ENCODE measurements at places on chromosomes 5 and 9. TPM values are rescaled to one million over a fixed set of nuclear protein-coding genes. Genes with fewer than 3 reads are reported as not detected.

Gene RXRA
- polyA plus RNA-seq, result 66.0 TPM

Gene SLC27A6
- 27.8 TPM for polyA plus RNA-seq

Gene TAF11L5
- polyA plus RNA-seq, result not detected

Gene SLC25A25
- polyA plus RNA-seq, result 5.8 TPM

DNA sequence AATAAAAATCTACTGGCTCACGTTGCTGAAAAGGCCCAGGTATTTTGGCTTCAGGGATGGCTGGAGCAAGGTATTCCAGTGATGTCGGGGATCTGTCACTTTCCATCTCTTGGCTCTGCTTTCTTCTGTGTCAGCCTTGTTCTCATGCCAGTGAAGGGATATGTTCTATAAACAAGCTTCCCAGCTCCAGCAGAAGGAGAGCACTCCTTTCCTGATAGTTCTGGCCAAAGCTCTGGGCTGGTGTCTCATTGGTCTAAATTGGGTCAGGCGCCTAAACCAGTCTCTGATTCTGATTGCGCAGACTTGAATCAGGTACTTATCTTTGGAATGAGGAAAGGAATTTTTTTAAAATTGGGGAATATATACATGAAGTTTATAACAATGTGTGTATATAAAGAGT is 5.1 kb downstream of the SNX30 start:
- DNase-seq, result no peak

DNA sequence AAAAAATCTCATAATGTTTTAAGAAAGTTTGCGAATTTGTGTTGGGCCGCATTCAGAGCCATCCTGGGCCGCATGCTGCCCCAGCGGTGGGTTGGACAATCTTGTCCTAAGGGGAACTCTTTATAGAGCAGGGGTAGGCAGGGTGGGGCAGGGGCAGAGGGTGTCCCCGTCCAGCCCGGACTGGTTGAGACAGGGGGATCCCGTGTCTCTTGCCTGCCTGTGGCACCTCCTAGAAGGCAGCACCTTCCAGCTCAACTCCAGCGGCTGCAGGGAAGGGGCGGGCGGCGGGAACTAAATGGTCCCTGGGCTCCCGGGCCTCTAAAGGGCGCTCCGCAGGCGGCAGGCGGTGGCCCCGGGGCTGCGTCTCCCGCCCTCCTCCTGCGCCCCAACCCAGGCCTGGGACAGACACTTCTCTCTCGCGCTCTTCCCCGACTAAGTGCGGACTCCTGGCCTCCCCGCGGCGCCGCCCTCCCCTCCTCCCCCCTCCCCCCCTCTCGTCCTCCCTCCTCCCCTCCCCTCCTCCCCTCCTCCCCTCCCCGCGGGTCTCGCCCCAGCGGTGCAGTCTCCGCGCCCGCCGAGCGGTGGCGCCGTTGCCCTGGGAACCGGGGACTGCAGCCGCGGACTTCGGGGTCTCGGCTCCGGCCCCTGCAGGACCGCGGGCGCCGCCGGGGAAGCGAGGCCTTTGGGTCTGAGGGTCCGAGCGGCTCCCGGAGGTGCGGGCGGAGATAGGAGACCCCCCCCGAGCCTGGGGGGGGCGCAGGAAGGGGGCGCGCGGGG is 132.6 kb downstream of the MRPL36 start:
- no peak for DNase-seq

DNA sequence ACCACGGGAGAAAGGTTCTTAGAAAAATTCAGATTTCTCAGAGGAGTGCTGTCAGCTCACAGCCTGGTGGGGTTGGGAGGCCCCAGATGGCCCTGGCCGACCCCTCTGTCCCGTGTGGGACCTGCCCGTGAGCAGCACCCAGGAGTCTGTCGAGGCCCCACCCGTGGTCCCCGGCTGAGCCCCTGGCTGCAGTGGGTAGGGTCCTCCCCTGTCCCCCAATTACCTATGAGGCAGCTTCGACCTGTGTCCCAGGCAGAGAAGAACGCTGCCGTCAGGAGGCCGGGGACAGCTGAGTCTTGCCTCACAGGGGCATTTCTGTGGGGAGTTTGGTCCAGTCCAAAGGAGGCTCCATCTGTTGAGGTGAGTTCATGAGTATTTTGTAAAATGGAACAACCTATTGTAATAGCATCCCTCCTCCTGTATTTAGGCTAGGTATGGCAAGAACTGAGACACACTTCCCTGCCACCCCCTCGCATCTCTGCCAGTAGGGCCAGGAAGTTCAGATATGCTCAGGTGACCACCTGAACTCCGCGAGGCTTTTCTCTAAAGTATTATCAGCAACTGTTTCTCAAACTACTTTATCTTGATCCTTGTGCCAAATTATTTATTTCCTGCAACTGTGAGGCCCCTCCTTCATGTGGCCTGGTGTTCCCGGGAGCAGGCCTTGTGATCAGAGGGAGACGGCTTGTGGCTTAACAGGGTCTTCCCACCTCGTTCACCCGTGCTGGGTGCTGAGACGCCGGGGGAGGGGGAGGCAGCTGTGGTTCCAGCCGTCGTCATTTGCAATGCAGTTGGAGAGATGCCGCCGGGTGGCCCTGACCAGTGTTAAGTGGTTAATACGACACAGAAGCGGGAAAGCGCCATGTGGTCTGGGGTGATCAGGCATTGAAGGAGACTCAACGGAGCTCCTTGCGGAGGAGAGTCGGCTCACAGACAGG is 1.7 kb downstream of the AHRR start:
- no peak for DNase-seq

- DNase-seq, result no peak
These were observed 38.7 kb downstream of the SLC28A3 start for GRCh38 chr9:84301851-84302250.

DNA sequence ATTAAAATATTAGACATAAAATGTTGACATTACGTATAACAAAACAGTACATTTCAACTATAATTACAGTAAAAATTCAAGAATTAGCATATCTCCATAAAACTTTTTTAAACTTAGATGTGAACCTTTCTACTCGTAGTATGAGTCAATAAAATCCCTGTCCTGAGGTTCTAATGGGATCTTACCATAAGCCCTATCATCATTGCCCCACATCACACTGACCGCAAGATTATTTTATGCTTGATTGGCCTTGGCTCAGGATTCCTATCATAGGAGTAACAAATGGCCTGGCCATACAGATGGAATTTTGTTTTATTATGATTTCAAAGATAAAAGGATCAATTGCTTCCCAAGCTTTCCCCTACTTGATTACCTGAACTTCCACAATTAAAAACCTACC is 238.3 kb downstream of the MEF2C start:
- DNase-seq, result no peak

DNA sequence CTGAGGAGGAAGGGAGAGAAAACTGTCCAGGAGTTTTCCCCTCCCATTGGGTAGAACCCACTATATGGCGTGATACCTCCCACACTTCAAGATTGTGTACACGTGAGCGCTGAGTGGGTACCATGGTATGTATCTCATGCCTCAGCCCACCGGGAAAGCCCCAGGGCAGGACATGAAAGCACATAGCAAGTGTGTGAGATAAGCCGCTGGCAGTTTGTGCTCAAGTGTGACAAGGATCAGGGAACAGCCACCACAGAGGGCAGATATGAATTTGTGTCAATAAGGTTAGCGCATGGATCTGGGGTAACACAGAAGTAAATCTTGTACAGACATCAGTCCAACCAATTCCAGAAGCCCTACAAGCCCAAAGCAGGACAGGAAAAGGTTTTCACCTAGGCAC is 42.6 kb upstream of the NAA35 start:
- no peak for DNase-seq

DNA sequence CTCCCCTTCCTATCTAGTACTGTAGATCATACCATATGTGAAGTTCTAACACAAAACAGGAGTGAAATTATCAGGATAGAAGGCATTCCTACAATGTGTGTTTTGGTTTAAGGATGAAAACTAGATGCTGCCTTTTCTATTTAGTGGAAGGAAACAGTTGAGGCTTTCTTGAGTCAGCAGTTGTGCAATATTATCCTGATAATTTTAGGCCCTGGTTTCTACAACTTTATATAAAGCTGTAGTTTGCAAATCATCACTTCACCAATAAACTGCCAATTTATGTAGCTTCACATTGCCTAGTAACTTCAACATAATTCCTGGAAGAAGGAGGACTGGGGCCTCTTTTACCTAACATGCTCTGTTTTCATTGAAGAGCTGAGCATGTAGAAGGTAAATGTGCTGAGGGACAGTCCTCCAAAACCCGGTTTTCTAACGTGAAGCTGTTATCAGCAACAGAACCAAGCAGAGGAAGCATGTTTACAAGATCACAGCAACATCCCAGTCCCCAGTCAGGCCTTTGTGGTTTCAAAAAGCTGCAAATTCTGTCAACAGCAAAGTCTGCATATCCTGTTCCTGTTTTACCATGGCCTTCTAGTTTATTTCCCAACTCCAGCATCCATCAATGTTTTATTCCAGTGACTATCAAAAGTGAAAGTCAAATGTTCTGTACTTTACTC is 513.4 kb upstream of the MEF2C start:
- no peak for DNase-seq

DNA sequence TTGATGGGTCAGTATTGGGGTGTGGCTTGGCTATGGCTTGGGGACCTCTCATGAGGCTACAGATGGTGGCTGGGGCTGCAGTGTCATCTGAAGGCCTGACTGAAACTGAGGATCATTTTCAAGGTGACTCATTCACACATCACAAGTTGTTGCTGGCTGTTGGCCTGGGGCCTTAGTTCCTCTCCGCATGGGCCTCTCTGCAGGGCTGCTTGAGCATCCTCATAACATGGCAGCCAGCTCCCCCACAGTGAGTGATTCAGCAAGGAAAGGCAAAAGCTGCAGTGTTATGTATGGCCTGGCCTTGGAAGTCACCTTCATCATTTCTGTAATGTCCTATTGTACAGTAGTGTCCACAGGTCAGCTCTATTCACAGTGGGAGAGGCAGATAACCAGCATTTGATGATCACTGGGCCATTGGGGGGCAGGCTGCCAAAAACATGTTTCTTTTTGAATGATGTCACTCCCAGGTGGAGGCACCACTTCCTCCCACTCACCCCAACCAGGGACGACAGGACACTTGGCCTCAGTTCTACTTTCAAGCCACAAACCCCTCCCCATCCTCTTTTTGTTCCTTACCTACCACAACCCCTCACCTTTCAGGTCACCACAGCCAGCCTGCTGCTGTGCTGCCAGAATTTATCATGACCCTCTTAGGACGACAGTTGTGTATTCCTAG is 14.4 kb downstream of the FGD3 start:
- DNase-seq, result no peak
